ENCODE measurements at places on chromosomes 6 and 20. TPM values are rescaled to one million over a fixed set of nuclear protein-coding genes. Genes with fewer than 3 reads are reported as not detected.

TRIM10 gene
- total RNA-seq: not detected

DNA sequence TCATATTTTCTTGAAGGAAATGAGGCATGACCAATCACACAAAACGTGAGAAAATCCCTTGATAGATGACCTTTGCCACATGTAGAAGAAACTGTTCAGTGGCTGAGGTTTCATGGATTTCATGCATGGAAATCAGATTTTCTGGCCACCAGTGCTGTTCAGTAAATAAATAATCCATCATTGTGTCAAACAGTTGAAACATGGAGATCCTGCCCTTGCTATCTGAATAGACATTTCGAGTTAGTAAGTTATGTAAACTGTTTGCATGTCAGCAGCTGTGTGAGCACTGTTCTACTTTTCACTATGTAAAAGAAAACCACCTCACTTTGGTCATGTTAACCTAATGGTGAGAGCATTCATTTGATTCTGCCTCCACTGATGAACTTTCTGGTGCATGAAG, 793.9 kb upstream of the EPHA7 start:
- ATAC-seq: no peak

DNA sequence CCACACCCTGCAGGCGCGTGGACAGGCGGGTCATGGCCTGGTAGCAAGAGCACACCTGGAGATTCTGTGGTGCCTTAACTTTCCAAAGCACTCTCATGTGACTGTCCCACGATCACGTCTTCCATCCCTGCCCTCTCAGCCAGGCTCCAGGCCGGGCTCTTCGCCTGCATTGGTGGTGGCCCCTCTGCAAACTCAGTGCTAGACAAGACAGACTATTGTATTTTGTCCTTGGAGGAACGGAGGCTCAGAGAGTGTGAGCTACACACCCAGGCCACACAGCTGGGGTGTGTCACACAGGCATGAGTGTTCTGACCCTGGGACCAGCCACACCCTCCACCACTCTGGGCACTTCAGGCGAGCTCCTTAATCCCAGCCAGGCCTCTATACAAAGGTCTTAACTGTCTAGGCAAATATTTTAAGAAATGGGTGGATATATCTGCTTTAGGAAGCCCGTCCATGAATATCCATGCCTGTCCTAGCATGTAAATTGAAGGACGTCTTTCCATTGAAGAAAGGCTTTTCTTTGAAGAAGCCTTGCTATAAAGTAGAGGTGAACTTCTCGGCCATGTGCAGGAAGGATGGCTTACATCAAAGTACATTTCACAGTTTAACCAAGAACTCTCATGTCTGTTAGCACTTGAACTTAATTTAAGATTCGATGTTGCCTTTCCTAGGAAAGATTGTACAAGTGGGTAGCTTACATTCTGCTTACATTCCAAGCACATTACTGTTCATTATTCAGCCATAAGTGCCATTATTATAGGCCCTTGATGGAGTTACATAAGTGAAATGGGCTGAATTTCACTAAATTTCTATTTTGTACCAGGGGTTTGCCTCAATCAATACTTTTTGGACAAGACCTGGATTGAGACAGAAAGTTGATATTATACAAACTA, 263.9 kb downstream of the DLL1 start:
- no peak for ATAC-seq

CEP57L1 gene
- total RNA-seq: 30.0 TPM

- ATAC-seq: no peak
These were observed 68.0 kb upstream of the QKI start for GRCh38 chr6:163346497-163346961.

NFATC2 gene
- 4.4 TPM for total RNA-seq

DNA sequence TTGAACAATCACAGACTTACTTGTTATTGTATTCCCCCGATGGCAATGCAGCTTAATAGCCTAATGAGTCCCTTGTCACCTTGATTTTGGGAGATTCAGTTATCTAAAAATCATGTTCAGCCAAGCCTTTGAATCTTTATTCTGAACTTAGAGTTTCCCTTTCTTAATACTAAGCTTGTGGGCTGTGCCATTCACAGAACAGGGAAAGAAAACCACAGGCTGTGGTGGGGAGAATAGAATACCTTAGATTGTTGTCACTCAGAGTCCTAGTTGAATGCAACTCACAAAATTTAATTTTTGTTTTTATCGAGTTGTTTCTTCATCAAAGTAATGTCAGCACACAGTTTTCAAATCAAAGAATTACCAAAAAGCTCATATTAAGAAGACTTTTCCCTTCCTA, 37.4 kb downstream of the RFPL4B start:
- no peak for ATAC-seq

Data from gastroesophageal sphincter (tissue), 4 donors.